ENCODE measurements at places on chromosomes 1 and 21. TPM values are rescaled to one million over a fixed set of nuclear protein-coding genes. Genes with fewer than 3 reads are reported as not detected.

DNA sequence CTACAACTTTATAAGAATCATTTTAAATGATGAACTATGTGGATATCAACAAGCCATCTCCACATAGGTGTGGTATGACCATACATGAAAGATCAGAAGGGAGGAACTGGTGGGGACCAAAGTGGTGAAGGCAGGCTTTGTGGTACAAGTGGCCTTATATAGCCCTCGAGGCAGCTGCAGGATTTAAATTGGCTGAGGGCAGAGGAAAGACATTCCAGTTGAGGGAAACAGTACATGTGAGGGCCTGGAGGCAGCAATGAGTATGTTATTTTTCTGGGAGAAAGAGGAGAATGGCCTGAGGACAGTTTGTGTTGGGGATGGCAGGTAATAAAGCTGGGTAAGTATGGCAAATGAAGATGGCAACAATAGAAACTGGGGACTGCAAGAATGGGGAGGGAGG is 17.1 kb downstream of the OSCP1 start:
- no peak for DNase-seq

OR2L2 gene
- total RNA-seq: not detected

DNA sequence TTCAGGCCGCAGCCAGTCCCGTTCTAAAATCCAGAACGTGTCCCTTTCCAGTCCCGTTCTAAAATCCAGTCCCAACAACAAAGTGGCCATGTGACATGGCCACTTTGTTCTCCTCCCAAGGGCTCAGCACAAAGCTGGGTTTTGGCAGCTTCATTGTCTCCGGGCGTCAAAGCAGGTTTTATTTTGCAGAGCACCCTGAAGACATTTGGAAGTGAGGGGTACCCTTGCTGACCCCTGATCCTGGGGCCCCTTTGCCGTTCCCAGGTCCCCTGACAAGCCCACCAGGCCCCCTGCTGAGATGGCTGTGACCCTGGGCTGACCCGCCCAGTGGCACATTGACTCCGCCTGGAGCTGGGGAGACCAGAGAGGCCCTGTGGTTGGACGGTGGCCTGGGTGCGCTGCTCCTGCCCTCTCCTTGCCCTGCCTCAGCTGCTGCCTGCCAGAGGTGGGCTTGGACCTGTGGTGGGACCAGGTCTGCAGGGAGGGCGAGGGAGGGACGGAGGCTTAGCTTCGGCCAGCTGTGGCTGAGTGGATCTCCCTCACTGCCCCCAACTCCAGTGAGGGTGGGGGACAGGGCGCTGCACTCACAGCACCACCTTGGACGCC is 4.3 kb downstream of the PFKL start:
- DNase-seq: no peak

DNA sequence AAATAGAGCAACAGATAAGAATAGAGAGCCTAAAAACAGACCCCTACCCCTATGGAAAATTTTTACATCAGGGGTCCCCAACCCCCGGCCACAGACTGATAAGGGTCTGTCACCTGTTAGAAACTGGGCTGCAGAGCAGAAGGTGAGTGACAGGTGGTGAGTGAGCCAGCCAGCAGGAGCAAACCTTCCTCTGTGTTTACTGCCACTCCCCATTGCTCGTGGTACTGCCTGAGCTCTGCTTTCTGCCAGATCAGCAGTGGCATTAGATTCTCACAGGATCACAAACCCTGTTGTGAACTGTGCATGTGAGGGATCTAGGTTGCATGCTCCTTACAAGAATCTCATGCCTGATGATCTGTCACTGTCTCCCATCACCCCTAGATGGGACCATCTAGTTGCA is 174.1 kb downstream of the FOXD2 start:
- no peak for DNase-seq

GRCh38 chr21:32137266-32137665 is 141.6 kb downstream of the MIS18A start:
- no peak for DNase-seq

FMN2 gene
- not detected for total RNA-seq

DNA sequence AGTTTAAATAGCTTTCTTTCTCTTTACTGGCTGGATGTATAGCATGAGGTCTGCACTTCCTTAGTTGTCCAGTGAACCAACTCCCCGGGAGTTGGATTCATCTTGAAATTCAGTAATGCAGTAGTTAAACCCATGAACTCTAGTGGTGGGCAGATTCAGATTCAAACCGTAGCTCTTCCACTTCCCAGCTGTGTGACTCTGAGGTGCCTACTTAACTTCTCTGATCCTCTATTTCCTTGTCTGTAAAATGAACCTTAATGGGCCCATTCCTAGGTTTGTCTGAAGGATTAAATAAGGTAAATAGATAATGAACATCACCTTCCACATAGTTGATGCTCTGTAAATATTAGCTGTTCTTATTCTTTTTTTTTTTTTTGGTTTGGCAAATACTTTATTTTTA is 16.5 kb downstream of the PIK3CD start:
- DNase-seq: no peak

- DNase-seq: no peak
Measured at GRCh38 chr21:36202726-36203602, 46.3 kb downstream of the DOP1B start.

ERG gene
- 50.8 TPM for total RNA-seq

DNA sequence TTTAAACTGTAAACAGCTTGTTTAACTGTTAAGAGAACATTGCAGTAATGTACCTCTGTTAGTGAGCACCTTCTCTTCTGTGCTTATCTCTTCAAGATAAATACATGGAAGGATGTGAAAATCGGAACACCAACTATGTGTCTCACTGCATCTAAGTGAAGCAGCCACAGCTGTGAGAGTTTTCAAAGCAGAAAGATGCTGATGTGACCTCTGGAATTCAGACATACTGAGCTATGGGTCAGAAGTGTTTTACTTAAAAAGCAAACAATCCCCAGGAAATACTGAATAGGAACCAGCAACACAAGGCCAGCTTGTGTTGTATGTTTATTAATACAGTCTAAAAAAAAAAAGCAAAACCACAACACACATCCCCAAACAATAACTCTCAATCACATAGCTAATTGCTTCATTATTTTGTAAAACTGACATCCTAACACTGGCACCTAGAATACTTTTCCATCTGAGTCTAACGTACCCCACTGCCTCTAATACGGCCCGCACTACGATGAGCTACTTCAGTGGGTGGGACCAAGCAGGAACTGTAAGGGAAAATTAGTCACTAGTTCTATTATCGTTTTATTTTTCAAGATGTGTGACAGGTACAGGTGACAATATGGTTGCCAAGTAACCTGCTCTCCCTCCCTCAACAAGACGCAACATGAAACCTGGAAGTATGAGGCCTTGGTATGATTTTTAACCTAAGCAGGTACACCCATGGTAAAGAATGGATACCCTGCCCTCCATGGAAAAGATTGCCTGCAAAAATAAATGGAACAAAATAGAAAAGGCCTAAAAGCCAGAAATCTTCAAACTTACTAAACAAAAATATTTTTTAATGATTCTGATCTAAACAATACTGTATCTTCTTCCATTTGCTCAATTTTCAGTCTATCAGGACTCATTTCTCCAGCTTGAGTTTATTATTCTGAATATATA is 13.9 kb downstream of the ERRFI1 start:
- DNase-seq: no peak
